ENCODE measurements at places on chromosomes 11 and 22.

DNA sequence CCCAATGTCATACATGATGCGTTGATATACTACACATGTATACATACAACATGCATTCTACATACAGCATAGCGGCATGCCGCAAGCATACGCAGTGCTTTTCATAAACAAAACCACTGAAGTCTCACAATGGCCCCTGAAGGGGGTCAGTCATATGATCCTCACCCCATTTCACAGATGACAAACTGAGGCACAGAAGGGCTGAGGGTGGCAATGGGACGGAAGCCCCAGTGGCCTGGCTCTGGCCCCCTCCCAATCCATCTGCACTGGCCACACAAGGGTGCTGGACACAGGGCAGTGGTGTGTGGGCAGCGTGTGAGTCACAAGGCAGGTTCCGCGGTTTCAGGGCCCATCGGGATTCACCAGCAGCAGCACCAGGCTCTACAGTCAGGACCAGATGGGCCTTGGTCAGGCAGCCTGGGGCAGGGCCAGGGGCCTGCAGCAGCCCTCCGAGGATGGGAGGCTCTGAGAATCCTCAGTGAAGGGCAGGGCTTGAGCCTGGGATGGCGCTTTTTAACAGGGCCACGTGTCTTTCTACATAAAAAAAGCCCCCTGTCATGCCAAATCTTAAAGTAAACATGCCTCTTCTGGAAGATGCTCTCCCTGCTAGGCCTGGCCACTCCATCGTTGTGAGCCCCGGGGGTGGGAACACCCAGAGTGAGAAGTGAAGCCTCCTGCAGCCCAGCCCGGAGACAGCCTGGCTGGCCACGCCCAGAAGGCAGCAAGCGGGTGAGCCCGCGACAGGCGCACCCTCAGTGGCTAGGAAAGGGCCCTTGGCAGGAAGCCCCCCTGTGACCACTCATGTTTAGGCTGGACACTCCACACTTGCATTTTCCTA, 206.5 kb downstream of the CTTN start:
- no peak for DNase-seq

DNA sequence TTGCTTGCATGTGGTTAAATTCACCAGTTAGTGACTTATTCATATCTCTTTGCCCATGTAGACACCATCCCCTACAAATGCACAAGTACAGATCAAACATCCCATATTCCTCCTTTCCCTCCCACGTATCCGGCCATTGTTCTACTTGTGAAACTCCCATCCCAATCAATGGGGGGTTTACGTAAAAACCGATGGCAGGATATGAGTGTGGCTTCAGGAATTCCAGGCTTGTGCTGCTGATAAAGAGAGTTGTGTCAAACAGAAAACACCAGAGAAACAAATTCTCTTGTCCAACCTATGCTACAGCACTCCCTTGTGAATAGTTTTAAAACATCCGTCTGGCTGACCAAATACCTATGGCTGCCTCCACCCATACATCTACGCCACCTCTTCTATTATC, 15.5 kb downstream of the FLI1 start:
- DNase-seq = no peak

DNA sequence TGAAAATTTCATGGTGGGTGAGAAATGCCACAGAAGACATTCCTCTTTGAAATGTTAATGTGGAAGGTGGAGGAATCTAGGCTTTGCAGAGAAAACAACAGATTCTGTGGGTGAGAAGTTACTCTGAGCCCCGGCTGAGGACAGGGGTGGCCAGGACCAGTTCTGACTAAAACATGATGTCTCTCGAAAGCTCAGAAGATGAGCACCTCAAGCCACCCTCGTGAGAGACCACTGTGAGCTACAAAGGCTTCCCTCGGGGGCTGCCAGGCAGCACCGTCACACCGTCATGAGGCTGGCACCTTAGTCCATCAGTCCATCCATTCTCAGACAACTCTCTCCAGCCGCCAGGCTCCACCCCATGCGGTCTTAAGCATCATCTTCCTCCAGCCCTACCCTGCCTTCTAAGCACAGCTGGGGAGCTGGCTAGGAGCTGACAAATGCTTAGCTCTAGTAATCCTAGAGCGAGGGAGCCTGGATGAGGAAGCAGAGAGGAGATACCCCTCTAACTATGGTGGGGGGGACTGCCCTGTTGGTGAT, 360.5 kb downstream of the SHANK2 start:
- no peak for DNase-seq

GRCh38 chr22:37425800-37426705, 1.2 kb downstream of the ELFN2 start:
- no peak for DNase-seq

DNA sequence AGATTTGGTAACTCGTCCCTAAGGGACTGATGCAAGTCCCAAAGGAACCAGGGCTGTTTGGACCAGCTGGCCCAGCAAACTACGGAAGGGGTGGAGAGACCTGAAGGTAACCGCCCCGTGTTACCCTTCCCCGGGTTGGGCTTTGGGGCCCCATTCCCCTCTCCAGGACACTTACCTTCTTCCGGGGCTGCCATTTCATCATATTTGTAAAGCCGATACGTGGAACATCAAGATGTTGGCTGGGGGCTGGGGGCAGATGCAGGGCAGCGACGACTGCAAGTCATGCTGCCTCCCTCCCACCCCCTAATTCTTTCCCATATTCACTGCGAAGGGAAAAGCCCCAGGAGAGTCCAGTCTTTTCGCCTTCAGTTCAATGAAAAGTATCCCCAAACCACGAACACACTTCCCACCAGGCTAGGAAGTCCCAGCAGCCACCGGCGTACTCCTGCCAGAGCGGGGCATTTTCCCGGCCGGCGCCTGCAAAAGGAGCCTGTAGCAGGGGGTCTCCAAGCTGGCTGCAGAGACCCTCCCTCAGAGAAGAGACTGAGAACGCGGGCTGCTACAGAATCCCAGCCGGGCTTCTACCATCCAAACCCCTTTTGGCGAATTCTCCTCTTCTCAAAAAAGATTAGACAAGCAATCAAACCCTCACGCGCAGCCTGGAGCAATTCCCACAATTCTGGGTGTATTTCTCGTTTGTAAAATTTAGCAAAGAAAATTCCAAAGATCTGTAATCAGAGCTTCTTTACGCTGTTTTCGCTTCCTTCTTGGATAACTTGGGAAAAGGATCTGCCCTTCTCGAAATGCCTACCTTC, 236.7 kb downstream of the TTC28 start:
- no peak for DNase-seq

- no peak for DNase-seq
Observed at GRCh38 chr11:47661245-47661644, 18.9 kb upstream of the MTCH2 start.

GRCh38 chr11:12134236-12134585, 23.8 kb downstream of the MICAL2 start:
- DNase-seq = no peak

- no peak for DNase-seq
Observed at GRCh38 chr11:8313504-8314090, 49.9 kb upstream of the LMO1 start.

- DNase-seq = no peak
Observed at GRCh38 chr11:44857490-44858090, 93.1 kb downstream of the TP53I11 start.

GRCh38 chr22:24819911-24820461, 14.0 kb downstream of the SGSM1 start:
- DNase-seq = no peak

- DNase-seq = no peak
Observed at GRCh38 chr11:93608364-93608763, 53.1 kb upstream of the CEP295 start.

DNA sequence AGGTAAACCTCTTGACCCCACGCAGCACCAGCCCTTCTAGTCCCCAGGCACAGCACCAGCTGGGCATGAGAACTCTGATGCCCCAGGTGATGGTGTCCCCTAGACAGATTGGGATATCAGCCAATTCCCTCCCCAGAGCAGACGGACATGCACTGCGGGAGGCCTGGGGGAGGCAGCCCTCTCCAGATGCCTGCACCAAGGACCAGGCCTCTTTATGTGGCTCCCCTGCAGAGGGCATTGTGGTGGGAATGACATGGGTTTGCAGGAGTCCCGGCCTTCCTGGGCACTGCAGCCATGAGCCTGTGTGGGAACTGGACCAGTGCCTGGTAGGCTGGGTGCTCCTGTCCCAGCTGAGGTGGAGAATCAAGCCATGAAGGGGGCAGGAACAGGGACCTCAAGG, 25.9 kb downstream of the PPM1F start:
- DNase-seq = no peak

DNA sequence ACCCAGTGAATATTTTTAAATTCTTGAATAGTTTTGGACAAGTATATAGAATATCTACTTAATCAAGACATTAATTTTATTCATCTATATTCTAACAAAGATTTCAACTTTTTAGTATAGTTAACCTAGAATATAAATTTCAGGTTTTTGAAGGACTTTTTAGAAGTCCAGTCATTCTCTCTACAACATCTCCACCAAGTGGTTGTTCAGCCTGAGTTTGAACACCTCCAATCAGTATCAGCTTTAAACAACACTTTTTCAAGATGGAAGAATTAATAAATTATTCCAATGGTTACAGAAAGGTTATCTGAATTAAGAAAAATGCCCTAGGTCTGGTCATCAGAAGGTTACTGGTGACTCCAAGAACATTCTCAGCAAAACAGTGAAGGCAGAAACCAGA, 31.8 kb downstream of the EIF3M start:
- DNase-seq = no peak

GRCh38 chr11:93727985-93728791, 13.1 kb downstream of the TAF1D start:
- no peak for DNase-seq

GRCh38 chr11:569158-569885, 6.9 kb upstream of the PHRF1 start:
- DNase-seq = no peak

- no peak for DNase-seq
Observed at GRCh38 chr11:73565804-73566203, 32.1 kb downstream of the FAM168A start.

- DNase-seq = no peak
Observed at GRCh38 chr11:2138431-2139122, 612 bp downstream of the IGF2 start.

All from CD4-positive, alpha-beta T cell treated with Interleukin-4 for 4 hours (primary cell).